Cortex of kidney (tissue), 1 donor: ENCODE measurements at places on chromosomes 12 and 14.

DNA sequence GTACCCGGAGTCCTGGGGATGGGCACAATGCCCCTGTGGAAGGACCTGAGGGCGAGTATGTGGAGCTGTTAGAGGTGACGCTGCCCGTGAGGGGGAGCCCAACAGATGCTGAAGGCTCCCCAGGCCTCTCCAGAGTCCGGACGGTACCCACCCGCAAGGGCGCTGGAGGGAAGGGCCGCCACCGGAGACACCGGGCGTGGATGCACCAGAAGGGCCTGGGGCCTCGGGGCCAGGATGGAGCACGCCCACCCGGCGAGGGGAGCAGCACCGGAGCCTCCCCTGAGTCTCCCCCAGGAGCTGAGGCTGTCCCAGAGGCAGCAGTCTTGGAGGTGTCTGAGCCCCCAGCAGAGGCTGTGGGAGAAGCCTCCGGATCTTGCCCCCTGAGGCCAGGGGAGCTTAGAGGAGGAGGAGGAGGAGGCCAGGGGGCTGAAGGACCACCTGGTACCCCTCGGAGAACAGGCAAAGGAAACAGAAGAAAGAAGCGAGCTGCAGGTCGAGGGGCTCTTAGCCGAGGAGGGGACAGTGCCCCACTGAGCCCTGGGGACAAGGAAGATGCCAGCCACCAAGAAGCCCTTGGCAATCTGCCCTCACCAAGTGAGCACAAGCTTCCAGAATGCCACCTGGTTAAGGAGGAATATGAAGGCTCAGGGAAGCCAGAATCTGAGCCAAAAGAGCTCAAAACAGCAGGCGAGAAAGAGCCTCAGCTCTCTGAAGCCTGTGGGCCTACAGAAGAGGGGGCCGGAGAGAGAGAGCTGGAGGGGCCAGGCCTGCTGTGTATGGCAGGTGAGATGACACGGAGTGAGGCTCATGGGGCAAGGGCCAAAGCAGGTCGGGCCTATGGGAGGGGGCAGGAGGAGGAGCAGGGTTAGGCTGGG, 4.5 kb downstream of the ARHGEF40 start:
- DNase-seq, result no peak

DNA sequence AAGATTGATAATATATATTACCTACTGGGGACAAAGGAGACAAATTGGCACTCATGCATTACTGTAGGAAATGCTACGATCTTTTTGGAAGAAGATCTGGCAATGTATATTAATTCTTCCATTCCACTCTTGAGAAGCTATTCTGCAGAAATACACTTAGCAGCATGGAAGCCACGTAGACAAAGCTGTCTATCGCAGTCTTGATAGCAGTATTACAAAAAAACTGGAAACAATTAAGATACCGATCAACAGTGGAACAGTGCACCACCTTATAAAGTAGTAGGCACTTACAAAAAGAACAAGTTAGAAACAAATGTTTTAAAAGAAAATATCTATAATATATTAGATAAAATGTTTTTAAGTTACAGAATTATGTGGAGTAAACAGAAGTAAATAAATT, 87.2 kb downstream of the ABCD2 start:
- DNase-seq, result no peak

GRCh38 chr12:52387859-52388258, 2.4 kb upstream of the KRT84 start:
- DNase-seq, result no peak

DNA sequence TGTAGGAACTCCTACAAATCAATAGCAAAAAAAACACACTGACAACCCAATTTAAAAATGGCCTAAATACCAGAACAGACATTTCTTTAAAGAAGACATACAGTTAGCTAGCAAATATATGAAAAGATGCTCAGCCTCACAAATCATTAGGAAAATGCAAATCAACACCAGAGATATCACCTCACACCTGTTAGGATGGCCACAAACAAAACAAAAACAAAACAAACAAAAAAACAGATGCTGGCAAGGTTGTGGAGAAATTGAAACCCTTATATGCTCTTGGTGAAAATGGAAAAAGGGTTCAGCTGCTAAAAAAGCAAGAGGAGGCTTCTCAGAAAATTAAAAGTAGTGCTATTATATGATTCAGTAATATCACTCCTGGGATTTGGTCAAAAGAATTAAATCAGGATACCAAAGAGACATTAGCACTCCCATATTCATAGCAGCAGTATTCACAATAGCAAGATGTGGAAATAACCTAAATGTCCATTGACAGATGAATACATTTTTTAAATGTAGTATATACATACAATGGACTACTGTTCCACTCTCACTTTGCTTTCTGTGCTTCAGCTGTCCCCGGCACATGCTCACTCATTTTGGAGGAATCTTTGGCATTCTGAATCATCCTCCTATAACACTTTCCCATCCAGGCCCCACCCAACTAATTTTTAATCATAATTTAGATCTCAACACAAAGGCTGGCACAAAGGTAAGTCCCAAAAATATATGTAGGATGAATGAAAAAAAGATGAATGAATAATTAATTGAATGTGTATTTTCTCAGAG, 99.1 kb downstream of the SYT1 start:
- DNase-seq, result no peak

- DNase-seq, result no peak
Measured at GRCh38 chr12:131052929-131053328, 99.2 kb downstream of the ADGRD1 start.

GRCh38 chr12:91618281-91618680, 435.7 kb upstream of the DCN start:
- DNase-seq, result no peak

GRCh38 chr12:49439042-49439441, 71.8 kb downstream of the SPATS2 start:
- DNase-seq, result no peak

- no peak for DNase-seq
Measured at GRCh38 chr12:109727039-109727723, 13.6 kb downstream of the FAM222A start.

GRCh38 chr12:60174941-60175340, 579.1 kb downstream of the SLC16A7 start:
- no peak for DNase-seq

DNA sequence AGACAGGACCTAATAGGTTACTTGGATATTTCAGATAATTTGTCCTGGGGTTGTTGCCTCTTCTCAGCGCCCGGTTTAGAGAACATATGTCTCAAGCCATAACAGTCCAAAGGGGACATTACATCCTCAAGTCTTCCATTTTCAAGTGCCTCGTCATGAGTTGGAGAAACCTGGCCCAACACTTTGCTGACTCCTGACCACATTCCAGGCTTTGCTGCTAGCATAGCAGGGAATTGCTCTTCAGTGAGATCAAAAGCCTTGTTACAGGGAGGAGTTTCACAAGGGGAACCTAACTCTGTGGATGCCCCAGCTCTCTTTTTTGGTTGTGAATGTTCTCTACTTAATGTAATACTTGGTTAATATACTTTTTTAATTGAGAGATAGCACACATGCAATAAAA, 8.2 kb upstream of the MMP19 start:
- DNase-seq, result no peak

DNA sequence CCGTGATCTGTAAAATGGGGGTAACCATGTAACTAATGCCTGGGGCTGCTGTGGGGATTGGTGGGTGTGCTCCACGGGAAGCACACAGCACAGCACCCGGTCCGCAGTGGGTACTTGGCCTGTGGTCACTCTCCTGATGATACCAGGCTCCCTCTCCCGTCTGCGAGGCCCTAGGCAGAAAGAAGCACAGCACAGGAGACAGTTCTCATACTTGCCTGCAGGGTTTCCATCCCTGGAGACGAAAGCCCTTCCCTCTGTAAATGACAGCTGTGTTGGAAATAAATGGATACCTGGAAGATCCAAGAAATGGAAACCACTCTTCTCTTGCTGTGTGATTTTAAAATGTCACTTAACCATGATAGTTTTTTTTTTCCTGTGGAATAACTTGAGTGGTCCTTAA, 7.9 kb upstream of the PRMT8 start:
- DNase-seq, result no peak

GRCh38 chr12:24661657-24662096, 287.2 kb downstream of the BCAT1 start:
- DNase-seq, result no peak

GRCh38 chr12:109542014-109542413, 31.3 kb downstream of the MMAB start:
- DNase-seq, result no peak

- DNase-seq, result no peak
Measured at GRCh38 chr12:74527491-74527890, 10.1 kb upstream of the ATXN7L3B start.

DNA sequence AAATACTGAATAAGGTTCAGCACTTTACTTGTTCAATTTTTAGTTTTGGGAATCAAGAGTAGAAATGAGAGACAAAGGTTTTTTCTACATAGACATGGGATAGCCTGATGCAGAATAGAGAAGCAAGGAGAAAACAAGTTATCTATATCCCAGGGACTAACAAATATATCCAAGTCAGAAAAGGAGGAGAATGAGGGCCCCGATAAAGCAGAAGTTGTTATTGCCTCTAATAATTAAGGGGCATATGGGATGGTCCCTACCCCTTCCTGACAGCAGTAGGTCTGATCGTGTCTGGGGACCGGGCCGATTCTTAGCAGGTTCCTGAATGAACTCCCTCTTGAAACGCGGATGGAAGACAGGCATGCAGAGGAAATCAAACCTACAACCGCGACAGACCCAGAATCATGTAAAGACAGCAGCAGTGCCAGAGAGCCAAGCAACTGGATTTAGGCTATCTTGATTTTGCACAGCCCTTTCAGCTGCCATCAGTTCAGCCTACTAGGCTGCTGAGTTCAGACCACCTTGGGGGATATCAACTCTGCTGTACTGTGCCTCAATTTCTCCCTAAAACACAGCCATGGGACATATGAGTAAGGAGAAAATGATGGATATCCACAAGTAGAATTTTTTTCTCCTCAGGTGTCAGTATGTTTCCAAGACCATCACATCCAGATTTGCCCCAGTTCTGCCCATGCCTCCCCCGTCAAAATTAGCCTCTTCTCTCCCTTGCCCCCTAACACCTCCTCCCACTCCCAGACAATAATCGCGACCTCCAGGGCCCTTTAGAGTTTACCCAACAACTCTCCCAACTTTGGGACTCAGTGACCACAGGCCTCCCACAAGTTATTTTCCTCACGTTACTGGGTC, 706 bp downstream of the PRMT5 start:
- DNase-seq, result no peak

GRCh38 chr14:69873877-69874780, 5.1 kb upstream of the SMOC1 start:
- DNase-seq, result no peak

GRCh38 chr12:92413286-92413685, 267.6 kb upstream of the BTG1 start:
- no peak for DNase-seq

DNA sequence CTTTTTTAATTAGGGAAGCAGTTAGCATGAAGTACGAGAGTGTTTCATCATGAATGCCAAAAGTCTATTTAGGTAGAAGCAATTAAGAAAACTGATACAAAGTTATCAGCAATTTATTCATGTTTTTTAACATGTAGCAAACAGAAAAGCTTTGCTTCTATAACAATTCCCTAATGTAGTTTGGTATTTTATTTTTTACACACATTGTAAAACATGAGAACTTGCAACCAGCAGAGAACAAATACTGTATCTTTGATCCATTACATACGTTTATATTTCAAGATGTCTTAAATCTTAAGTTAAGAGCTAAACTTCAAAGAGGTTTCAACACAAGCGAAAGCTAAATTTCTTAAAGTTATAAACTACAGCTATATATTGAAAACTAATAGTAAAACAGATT, 39.3 kb downstream of the MED13L start:
- no peak for DNase-seq

DNA sequence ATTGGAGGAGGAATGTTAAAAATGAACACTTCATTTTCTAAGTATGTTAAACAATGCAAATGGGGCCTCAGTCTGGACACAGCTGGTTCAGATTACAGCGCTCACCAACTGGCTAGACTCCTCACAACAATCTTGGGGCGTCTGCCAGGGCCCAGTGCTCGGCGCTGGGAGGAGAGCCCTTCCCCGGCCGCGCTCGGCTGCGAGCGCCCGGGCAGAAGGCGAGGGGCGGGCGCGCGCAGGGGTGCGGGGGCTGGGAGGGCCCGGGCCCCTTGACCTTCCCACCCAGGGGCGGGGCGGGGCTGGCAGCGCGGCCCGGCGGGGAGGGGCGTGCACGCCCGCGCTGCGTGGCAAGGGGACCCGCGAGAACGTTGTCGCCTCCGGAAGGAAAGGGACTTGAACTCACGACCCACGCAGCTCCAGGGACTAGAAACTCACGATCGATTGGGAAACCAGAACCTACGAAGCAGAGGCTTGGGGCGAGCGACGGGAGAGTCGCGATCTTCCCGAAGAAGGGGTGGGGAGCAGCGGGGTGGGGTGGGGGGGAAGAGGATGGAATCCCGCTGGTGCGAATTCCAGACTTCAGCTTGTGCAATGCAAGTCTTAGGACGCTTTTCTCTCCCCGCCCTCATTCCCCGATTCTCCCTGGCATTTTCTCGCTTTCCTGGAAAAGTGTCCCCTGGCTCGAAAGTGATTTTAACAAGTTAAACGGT, at the start of gene FBLN5:
Gene FBLN5, minus strand, starts transcription at position 220 of the 710 bp plus-strand sequence. CDS start 465 bp downstream, outside the sequence.
- no peak for DNase-seq

- DNase-seq, result no peak
Measured at GRCh38 chr12:95884998-95885397, 26.2 kb downstream of the SNRPF start.

- no peak for DNase-seq
Measured at GRCh38 chr12:52130711-52131110, 51.2 kb downstream of the SMIM41 start.

DNA sequence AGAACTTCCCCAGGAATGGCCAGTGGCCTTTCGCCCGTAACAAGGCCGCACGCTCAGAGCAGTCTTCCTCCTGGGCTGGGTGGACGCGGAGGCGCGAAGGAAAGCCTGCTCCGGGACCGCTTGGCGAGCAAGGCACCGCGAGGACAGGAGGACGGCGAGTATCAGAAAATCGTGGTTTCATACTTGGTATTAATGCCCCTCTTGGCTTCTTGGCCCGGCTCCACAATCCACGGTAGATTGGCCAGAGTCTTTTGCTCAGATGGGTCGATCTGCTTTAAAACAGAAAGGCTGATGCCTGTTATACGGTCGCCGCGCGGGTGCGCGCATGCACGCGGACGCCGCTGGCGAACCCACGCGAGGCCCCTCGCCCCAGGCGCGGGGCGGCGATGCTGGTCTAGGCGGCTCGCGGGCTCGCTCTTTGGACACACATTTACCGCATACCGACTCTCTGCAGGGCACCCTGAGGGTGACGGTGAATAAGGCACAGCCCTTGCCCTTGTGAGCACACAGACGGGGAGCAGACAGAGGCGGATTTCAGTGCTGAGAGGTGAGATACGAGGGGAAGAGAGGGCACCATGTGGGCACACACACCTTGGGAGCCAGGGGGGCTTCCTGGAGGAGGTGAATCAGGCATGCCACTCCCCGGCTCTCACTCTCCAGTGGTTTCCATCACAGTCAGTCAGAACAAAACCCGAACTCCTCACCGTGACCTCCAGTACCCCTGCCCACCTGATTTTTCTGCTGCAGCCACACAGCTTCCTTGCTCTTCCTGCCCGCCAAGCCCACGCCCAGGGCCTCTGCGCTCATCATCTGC, 100.7 kb downstream of the APAF1 start:
- no peak for DNase-seq

DNA sequence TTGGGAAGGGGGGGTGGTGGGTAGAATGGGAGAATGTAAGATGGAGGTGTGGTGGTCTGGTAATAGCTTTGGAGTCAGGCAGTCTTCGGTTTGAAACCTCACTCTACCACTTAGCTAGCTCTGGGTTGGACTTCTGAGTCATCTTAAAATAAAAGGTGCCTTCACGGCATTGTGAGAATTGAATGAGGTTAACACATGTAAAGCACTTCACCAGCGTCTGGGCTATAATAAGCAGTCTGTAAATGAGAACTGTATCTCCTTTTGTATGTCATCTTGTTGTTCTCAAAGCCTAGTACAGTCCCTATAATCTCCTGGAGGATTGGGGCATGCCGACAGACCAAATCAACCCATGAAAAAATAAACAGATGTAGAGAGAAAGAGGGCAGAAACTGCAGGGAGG, 11.2 kb downstream of the C2CD5 start:
- no peak for DNase-seq
